ENCODE measurements at places on chromosomes 1 and 21. TPM values are rescaled to one million over a fixed set of nuclear protein-coding genes. Genes with fewer than 3 reads are reported as not detected.

Gene OR2L5
- total RNA-seq: not detected

Gene ANKRD65
- total RNA-seq: 23.0 TPM

Gene HRNR
- not detected for total RNA-seq

Gene CD2
- 0.36 TPM for total RNA-seq

Gene NR0B2
- total RNA-seq: not detected

Gene P3R3URF
- total RNA-seq: not detected

Gene DNAJC28
- total RNA-seq: 3.0 TPM

Gene LGALS8
- 84.8 TPM for total RNA-seq

Gene FAM131C
- total RNA-seq: not detected

- no peak for DNase-seq
These were observed 10.0 kb downstream of the MAP3K6 start for GRCh38 chr1:27356619-27357280.

- DNase-seq: no peak
These were observed 2.1 kb upstream of the QSOX1 start for GRCh38 chr1:180152588-180152987.

GRCh38 chr1:52925571-52926005 is 1.5 kb upstream of the SCP2 start:
- DNase-seq: no peak

- no peak for DNase-seq
These were observed 271.3 kb upstream of the B3GALT2 start for GRCh38 chr1:193457676-193458075.

DNA sequence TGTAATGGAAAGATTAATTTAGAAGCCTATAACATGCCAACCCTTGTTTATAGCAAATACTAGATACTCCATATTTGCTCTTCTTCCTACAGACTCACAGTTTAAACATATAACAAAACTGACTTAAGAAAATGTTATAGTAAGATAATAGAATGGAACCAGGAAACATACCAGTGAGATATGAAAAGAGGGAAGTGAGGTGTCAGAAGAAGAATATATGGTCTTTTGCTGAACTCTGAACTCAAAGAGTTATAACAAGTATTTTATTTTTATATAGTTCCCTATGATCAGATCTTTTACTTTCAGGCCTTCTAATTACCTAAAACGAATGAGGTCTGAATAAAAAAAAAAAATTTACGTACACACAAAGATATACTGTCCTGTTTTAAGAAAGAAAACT is 20.9 kb downstream of the TMED5 start:
- DNase-seq: no peak

DNA sequence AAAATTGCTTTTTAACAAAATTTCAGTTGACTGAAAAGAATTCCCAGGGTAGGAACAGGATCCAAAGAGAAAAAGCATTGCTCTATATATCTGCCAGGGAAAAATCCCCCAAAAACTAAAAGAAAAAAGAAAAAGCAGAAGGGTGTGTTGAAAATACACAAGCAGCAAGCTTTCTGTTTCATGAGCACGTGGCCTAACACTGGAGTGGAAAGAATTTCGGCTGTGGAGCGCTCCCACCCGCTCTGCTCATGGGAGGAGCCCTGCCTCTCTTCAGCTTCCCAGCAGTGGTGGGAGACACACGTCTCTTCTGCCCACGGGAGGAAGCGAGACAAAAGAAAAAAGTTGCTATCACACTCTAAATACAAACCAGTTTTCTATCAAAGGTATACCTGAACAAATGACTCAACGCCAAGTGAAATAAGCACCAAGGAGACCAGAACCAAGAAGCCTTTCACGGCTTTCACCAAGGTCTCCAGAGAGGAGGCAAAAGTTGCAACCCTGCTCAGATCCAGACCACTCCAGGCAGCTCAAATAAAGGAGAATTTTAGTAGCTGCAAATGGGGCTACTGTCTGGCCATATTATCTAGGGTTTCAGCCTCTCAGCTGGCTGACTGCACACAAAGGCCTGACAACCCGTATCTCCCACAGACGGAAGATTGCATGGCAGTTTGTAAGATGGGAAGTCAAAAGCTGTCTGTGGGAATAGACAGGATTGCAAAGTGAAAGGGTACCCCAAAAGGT is 29.5 kb upstream of the ZNF496 start:
- DNase-seq: peak; percentile 80

GRCh38 chr1:36924282-36924811 is 110.0 kb downstream of the GRIK3 start:
- peak; percentile 63 for DNase-seq

GRCh38 chr1:165376041-165376810 is 19.7 kb upstream of the LMX1A start:
- peak; percentile 95 for DNase-seq

GRCh38 chr21:31597683-31598082 is 61.8 kb upstream of the SOD1 start:
- DNase-seq: no peak

DNA sequence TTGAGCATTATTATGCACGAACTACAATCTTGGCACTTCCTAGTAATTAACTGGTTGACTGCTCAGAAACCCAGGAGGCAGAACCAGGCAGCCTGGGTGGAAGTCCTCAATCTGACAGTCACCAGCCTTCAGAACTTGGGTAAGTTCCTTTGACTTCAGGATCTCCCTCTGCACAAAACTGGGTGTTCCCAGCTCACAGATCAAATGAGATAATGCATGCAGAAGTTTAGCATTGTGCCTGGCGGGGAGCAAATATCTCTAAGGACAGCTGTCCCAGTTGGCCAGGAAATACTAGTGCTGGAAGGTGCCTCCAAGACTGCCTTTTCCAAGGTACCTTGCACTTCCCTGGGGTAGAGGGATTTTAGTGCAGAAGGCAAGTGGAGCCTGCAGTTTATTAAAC is 294.8 kb downstream of the PCP4 start:
- DNase-seq: no peak

DNA sequence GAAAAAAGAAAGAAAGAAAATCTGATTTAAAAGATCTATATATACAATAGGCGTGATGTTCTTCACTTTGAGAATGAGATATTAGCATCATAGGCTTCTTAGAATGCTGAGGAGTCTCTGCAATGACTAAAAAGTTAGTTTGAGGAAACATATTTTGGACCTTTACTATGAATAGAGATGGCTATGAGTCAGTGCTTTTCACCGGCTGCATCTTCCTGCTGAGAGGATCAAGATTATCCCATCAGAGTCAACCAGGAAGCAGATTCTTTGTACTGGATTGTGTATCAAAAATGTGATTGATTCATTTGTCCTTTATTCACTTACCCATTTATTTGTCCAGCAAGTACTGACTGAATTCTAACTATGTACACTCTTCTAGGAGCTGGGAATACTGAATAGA is 144.2 kb downstream of the KCNK2 start:
- no peak for DNase-seq

DNA sequence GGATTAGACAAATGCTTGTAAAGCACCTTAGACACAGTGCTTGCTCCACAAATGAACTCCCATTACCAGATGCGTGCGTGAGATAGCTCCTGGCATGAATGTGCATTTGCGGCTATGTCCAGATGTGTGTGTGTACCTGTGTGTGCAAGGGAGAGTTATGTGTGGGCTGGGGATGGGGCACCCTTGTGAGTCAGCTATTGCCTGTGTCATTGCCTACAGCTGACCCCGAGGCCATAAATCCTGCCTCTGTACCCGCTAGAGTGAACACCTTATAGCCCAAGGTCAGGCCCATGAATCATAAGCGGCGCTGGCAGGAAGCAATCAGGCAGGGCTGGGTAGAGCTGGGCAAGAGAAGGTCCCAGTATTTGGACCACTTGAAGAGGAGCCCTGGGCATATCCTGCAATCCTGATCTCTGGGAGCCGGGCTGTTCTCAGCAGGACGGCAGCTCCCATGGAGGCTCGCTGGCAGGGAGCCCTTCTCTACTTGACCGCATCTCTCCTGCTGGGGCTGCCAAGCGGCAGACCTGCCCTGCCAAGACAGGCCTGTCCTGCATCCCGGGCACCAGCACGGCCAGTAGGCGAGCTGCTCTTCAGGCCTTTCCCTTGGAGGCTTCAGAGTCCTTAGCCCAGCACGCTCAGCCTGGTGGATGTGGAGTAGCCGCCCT is 86.4 kb downstream of the TMEM53 start:
- DNase-seq: no peak

GRCh38 chr1:112141923-112142322 is 152.5 kb upstream of the KCND3 start:
- no peak for DNase-seq

- no peak for DNase-seq
These were observed 81.1 kb downstream of the DSCAM start for GRCh38 chr21:40765811-40766210.

DNA sequence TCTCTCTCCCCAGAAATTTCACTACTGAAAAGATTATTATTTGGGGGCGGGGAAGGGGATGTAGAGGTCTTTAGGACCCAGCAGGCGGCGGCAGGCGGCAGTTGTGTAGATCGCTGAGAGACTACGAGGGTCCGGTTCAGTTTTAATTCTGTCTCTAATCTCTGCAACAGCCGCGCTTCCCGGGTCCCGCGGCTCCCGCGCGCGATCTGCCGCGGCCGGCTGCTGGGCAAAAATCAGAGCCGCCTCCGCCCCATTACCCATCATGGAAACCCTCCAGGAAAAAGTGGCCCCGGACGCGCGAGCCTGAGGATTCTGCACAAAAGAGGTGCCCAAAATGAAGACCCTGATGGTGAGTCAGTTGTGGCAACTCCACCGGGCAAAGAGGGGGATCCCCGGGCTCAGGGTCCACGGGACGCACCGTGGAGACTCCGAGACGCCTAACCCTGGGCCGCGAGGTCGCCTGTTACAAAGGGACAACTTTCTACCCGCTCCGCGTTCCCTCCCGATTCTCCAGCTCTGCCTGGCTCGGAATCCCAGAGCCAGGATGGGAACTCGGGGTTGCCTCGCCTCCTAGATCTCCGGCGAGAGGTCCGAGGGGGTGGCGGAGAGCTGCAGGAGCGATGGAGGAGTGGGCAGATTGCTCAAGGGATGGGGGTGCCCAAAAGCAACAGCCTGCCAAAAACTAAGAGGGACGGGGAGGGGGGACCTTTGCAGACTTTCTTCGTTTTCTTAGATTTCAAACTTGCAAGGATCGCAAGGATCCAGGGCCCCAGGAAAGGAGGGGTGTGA is at the start of gene ST6GALNAC5:
ST6GALNAC5 (plus strand) TSS at position 139 of the 789 bp plus-strand sequence.
- DNase-seq: no peak

GRCh38 chr1:152461544-152461943 is 47.5 kb upstream of the CRNN start:
- no peak for DNase-seq

Measured in sigmoid colon (tissue), 7 donors.